ENCODE measurements at places on chromosomes 7 and 10.

DNA sequence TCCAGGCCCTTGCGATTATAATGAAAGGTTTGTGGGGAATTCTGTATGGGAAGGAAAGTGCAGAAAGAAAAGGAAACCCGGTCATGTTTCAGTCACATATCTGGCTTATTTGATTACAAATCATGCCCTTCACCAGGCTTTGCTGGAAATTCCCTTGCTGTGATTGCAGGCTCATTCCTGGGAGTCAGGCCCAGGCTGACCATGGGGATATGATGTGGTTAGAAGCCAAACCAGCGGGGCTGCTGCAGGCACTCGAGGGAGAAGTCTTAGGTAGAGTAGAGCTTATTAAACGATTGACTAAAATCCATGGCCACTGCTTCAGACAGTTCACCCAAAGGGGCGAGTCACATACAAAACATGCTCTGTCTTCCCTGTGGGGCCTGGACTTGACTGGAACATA, 16.2 kb downstream of the PKD1L1 start:
- no peak for DNase-seq

- no peak for DNase-seq
These were observed 71.7 kb downstream of the GNAT3 start for GRCh38 chr7:80439894-80440821.

GRCh38 chr7:42224391-42225003, 12.5 kb downstream of the GLI3 start:
- no peak for DNase-seq

DNA sequence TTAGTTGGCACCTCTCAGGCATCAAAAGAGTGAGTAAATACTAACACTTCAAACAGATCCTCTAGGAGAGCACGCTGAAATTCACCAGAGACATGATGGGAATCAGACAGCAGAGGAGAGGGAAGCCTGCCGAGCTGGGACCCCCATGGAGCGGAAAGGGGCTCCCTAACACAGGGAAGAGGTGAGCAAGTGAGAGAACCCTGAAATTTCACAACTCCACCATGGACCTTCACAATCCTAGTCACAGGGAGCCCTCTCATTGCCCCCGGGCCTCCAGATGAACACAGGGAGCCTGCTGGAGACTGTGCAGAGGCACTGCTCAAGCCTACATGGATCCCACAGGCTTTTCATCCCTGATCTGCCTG, 59.2 kb upstream of the ANTXRL start:
- DNase-seq, result no peak

DNA sequence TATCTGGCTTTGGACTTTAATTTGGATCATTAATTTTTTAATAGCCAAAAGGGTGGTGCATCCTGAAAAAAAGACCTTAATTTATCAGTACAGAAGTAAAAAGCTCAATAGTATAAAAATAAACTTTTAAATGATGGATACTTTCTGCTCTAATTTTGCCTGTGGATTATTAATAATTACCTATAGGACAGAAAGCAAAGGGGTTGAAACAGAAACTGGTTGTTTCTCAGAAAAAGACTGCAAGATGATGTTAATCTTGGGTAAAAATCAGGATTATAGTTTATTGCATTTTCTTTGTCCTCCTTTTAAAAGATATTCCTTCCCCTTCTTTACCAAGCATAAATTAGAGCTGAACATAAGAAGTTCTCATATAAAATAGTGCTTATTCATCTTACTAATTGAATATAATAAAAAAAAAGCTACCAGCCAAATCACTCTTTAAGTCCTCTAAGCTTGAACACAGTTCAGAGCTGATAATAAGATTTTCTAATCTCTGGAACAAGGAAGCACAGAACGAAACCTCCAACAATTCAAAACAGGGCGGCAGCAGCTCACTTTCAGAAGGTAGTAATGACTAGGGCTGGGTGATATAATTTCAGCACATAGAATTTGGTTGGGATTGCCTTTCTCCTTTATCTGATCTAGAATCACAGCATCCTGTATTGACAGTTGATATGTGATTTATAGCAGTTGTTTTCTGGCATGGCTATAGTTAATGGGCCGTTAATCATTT, 8.1 kb upstream of the GPR85 start:
- DNase-seq, result no peak
